ENCODE measurements at places on chromosomes 4 and X.

DNA sequence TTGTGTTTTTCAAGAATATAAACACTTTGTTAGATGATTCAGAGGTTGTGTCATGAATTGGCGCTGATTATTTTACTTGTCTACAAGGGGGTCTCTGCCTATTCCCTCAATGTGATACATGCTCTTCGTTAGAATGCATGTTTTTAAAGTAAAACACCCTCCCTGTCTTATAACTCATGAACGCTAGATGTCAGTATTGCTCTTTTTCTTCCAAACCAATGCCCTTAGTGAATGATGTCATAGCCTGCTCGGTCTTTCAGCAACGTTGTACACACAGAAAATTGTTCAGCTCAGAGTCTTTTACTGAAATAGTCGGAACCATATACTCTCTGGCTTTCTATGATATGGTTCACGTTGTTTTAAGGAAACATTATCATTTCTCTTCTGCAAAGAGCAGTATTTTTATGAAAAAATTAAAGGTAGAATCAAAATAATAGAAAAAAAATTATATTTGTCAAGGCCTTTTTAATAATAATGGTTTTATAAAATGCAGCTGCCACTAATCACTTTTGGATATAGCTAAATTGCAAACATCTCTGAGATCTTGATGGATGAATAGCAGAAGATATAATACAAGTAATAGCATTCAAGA, 292.9 kb downstream of the TLL1 start:
- DNase-seq = no peak

GRCh38 chr4:176989186-176989585, 196.5 kb upstream of the VEGFC start:
- DNase-seq = no peak

- no peak for DNase-seq
Observed at GRCh38 chrX:22357621-22358020, 84.9 kb downstream of the CBLL2 start.

DNA sequence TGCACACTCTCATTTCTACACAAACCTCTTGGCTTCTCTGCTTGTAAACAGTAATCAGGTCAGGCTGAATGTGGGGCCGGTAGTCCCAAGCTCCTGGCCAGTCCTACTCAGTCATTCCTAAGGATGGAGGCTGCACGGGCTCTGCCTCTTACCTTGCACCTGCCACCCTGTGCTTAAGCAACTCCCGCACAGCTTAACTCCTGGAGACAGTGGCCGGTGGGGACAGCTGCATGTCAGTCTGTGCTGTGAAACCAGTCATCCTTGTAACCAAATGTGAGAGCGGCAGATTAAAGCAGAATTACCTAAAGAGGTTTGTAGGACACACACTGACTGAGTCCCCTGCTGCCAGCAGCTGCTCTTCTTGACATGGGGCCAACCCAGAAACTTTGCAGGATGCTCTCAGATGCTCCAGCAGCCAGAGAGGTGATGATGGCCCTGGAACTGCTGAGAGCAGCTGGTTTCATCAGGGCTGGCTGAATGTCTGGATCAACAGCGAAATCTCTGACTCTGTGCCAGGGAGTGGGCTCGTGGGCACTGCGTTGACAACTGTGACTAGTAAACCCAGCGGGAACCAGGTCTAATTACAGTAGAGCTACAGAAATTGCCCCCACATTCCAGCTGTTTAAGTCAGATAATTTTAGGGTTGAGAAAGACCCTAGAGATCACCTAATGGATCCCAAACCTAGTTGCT, 123.7 kb downstream of the ANAPC4 start:
- no peak for DNase-seq

DNA sequence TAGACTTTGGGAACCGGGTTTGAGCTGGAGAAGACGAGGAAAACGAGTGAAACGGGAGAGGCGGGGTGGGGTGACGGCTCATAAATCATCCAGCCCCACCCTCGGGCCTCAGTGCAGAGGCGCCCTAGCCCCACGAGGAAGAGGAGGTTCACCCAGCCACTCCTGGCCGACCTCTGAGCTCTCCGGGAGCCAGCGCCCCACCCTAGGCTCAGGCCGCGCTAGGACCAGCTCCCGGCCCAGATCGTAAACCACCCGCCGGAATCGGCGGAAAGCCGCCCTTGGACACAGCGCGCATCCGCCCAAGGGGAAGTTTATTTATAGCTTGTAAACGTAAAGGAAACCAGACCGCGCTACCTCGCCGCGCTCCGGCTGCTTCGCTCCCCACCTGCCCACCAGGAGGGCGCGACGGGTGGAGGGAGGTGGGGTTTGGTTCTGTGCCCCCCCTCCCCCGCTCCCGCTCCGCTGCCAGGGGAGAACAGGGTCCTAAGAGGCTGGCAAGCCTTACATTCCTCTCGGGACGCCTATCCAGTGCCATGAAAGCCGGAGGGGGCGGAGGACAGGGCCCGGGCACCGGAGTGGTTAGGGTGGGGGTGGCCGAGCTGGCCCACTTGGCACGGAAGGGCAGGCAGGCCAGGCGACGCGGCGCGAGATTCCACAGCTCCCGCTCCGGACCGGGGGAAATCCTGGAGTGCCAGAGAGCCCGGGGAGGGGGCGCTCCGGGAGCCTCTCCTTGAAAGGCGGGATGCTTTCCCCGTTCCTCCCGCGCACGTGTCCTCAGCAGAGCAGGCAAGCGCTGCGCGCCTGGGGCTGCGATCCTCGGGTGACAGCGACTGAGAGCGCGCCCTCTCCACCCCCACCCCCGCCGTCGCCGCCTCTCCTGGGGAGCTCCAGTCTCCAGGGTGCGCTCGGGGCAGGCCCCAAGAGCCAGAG, 84.2 kb downstream of the BCOR start:
- DNase-seq = no peak

GRCh38 chr4:95524729-95525128, 24.0 kb downstream of the UNC5C start:
- DNase-seq = no peak

DNA sequence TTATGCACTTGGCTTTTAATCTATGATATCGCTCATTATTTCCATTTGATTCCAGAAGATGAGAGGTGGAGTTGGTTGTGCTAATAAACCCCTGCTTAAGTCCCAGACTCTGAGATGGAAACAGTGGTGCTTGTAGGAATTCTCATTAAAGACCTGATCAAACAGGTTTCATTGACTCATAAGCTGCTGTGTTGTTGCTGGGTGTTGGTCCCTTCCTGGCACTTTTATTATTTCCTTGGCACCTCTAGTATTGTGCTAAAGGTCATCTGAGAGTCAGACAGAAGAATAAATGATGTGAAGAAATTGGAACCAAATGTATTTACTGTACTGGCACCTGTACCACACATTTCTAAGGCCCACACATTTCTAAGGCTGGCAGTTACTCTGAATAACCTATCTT, 544.7 kb upstream of the NR3C2 start:
- no peak for DNase-seq

DNA sequence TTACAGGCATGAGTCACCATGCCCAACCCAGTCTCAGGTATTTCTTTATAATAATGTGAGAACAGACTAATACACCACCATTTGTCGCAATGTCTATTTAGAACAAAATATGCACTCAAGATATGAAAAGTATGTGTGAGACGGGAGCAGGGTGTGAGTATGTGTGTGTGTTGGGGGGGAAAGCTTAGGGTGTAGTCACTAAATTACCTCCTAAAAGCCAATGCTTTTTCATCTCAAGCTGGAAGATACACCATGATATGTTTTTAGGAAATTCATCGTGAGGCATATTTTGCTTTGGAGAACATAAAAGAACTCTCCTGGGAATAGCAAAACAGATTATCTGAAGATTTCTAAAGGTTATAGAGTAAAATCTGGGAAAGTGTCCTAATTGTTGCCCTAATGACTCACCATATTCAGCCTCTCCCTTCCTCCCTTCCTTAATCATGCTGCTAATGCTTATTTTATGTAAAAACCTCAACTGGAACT, 262.7 kb downstream of the PDHA2 start:
- DNase-seq = no peak

DNA sequence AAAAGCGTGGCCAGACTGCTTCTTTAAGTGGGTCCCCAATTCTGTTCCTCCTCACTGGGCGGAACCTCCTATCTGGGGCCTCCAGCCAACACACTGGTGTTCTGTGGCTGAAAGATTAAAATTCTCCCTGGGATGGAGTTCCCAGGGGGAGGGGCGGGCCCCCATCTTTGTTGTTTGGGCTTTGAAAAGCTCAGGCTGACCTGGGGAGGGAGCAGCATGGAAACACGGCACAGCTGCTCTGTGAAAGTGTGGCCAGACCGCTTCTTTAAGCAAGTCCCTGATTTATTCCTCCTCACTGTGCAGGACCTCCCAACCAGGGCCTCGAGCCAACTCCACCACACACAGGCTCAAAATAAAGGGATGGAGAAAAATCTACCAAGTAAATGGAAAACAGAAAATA, 219.5 kb downstream of the TMEM47 start:
- DNase-seq = no peak

All from stimulated activated CD4-positive, alpha-beta T cell treated with anti-CD3 and anti-CD28 coated beads, Interleukin-1b, Interleukin-23, amount 100 ng/mL, for 1 hour (primary cell).